ENCODE measurements at places on chromosomes 2 and 18. TPM values are rescaled to one million over a fixed set of nuclear protein-coding genes. Genes with fewer than 3 reads are reported as not detected.

- H3K27me3 ChIP-seq: no peaks in the 10 kb centered on the region
- no peaks in the 10 kb centered on the region for H3K36me3 ChIP-seq
- DNase-seq: no peak
- no peak overlapping the region for H3K27ac ChIP-seq
- H3K4me1 ChIP-seq: no peaks in the 10 kb centered on the region
Observed at GRCh38 chr2:115400940-115401339, 958.5 kb downstream of the DPP10 start.

GRCh38 chr2:10978090-10978670, 66.4 kb downstream of the KCNF1 start:
- H3K4me1 ChIP-seq: peaks cover 7% of the 10 kb centered on the region
- H3K36me3 ChIP-seq: no peaks in the 10 kb centered on the region
- no peaks in the 10 kb centered on the region for H3K27me3 ChIP-seq
- H3K4me3 ChIP-seq: no peak overlapping the region
- DNase-seq: no peak
- no peak overlapping the region for H3K27ac ChIP-seq

GRCh38 chr18:57931038-57931437, 113.0 kb upstream of the NEDD4L start:
- H3K4me3 ChIP-seq: no peak overlapping the region
- no peaks in the 10 kb centered on the region for H3K4me1 ChIP-seq
- H3K27me3 ChIP-seq: no peaks in the 10 kb centered on the region

- no peaks in the 10 kb centered on the region for H3K27me3 ChIP-seq
- H3K27ac ChIP-seq: no peak overlapping the region
- no peaks in the 10 kb centered on the region for H3K36me3 ChIP-seq
- H3K4me3 ChIP-seq: no peak overlapping the region
Observed at GRCh38 chr2:75157435-75157834, 41.9 kb downstream of the TACR1 start.

PRKAG3 gene
- polyA plus RNA-seq: not detected

FEV gene
- not detected for polyA plus RNA-seq

- no peak overlapping the region for H3K4me3 ChIP-seq
- H3K27ac ChIP-seq: no peak overlapping the region
- H3K27me3 ChIP-seq: no peaks in the 10 kb centered on the region
- H3K36me3 ChIP-seq: no peaks in the 10 kb centered on the region
Observed at GRCh38 chr2:44549099-44549471, 187.3 kb downstream of the CAMKMT start.

- H3K4me1 ChIP-seq: no peaks in the 10 kb centered on the region
- H3K27me3 ChIP-seq: no peaks in the 10 kb centered on the region
- H3K36me3 ChIP-seq: no peaks in the 10 kb centered on the region
- H3K4me3 ChIP-seq: no peak overlapping the region
Observed at GRCh38 chr2:64957109-64957903, 31.9 kb upstream of the SLC1A4 start.

CNTNAP5 gene
- not detected for polyA plus RNA-seq

GRCh38 chr2:33242845-33243244, 233.6 kb upstream of the RASGRP3 start:
- no peak for DNase-seq
- H3K4me3 ChIP-seq: no peak overlapping the region
- no peaks in the 10 kb centered on the region for H3K4me1 ChIP-seq
- H3K36me3 ChIP-seq: no peaks in the 10 kb centered on the region

DNA sequence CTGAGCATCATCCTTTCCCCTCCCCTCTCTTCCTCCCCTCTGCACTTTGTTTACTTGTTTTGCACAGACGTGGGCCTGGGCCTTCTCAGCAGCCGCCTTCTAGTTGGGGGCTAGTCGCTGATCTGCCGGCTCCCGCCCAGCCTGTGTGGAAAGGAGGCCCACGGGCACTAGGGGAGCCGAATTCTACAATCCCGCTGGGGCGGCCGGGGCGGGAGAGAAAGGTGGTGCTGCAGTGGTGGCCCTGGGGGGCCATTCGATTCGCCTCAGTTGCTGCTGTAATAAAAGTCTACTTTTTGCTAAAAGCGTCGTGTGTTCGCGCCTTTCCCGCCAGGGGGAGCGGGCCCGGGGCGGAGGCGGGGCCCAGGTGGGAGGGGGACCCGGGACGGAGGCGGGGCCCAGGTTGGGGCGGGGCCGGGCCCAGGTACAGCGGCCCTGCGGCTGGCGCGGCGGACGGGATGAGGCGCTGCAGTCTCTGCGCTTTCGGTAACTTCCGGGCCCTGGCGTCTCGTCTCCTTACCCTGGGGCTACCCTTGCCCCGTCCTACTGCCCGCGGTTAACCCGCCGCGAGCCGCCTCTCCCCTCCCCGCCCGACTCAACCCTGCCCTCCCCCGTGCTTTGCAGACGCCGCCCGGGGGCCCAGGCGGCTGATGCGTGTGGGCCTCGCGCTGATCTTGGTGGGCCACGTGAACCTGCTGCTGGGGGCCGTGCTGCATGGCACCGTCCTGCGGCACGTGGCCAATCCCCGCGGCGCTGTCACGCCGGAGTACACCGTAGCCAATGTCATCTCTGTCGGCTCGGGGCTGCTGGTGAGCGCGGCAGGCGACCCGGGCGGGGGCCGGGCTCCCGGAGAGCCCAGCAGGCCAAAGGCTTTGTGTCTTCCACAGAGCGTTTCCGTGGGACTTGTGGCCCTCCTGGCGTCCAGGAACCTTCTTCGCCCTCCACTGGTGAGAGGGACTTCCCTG, at the start of gene KRTCAP3:
Gene KRTCAP3, plus strand, starts transcription at position 424 of the 962 bp plus-strand sequence. Its CDS starts 32 bp downstream, at position 456.
- no peak within 1 kb of the TSS for H3K4me3 ChIP-seq
- peak within 1 kb of the TSS; percentile 36 for H3K27ac ChIP-seq
- H3K4me1 ChIP-seq: no peaks in the 10 kb centered on the region
- H3K27me3 ChIP-seq: no peaks in the 10 kb centered on the region
- peaks cover 66% of the 10 kb centered on the region for H3K36me3 ChIP-seq

GRCh38 chr2:47484396-47484795, 81.4 kb downstream of the MSH2 start:
- H3K4me1 ChIP-seq: no peaks in the 10 kb centered on the region
- no peaks in the 10 kb centered on the region for H3K27me3 ChIP-seq
- no peak for DNase-seq

- H3K36me3 ChIP-seq: no peaks in the 10 kb centered on the region
- H3K27ac ChIP-seq: no peak overlapping the region
- no peak overlapping the region for H3K4me3 ChIP-seq
- H3K4me1 ChIP-seq: peaks cover 5% of the 10 kb centered on the region
Observed at GRCh38 chr2:226211439-226211838, 588.2 kb downstream of the IRS1 start.

- H3K4me3 ChIP-seq: no peak overlapping the region
- peaks cover 48% of the 10 kb centered on the region for H3K27me3 ChIP-seq
- H3K4me1 ChIP-seq: peaks cover 16% of the 10 kb centered on the region
- no peak overlapping the region for H3K27ac ChIP-seq
- no peaks in the 10 kb centered on the region for H3K36me3 ChIP-seq
Observed at GRCh38 chr2:172440795-172441194, 13.4 kb downstream of the ITGA6 start.
